ENCODE measurements at places on chromosomes 4 and X. TPM values are rescaled to one million over a fixed set of nuclear protein-coding genes. Genes with fewer than 3 reads are reported as not detected.

The XG gene
- not detected for total RNA-seq

The MAGEE1 gene
- total RNA-seq, result 4.6 TPM

The MYOZ2 gene
- total RNA-seq, result not detected

The SCRG1 gene
- not detected for total RNA-seq

The ZDHHC15 gene
- total RNA-seq, result not detected

The TRIM75 gene
- not detected for total RNA-seq

The STATH gene
- not detected for total RNA-seq

The ZNF674 gene
- total RNA-seq, result 2.9 TPM
